ENCODE measurements at places on chromosomes 7 and 10.

- DNase-seq: no peak
Measured at GRCh38 chr7:1137517-1138167, 22.4 kb downstream of the ZFAND2A start.

DNA sequence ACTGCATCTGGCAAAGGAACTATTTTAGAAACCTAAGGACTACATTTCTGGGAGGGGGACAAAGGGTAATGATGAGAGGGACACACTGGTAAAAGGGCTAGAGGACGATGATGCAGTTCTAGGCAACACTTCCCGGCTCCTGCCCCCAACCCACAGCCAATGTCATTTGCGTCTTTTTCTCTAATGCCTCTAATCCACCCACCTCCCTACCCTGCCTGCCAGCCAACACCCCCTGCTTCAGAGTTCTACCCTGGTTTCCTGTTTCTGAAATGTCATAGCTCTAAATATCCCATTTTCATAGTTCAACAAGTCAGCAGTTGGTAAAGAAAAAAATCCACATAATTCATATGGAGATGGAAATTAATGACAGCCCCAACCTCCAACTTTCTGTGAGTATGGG, 79.0 kb downstream of the KIAA1549 start:
- no peak for DNase-seq

DNA sequence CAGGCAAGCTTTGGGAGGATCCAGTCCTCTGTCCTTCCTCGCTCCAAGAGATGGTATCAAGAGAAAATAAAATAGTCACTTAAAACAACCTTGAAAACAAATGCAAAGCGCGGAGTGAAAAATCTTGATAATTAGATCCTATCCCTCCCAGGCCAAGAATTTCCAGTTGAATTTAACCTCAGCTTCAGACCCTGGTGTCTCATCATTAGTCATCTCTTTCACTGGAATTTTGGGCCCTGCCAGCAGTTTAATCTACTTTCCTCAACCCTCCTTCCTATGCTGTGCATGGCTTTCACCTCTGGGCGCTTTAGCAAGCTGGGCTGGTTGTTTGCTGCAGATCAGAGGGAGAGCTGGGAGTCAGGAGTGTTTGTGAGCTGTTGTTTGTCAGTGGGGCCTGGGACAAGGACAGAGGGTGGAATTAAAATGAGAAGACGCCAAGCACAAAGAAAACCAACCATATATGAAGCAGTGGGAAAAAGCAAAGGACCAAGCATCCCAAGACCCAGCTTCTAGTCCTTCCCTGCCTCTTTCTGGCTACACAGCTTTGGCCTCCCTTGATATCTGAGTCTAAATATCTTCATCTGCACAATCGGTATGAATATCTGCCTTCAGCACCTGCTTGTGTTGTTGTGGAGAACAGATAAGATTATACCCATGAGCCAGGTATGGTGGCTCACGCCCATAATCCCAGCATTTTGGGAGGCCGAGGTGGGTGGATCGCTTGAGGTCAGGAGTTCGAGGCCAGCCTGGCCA, 13.5 kb downstream of the MYOF start:
- no peak for DNase-seq

GRCh38 chr7:80517282-80517747, 5.5 kb upstream of the GNAT3 start:
- DNase-seq: no peak

DNA sequence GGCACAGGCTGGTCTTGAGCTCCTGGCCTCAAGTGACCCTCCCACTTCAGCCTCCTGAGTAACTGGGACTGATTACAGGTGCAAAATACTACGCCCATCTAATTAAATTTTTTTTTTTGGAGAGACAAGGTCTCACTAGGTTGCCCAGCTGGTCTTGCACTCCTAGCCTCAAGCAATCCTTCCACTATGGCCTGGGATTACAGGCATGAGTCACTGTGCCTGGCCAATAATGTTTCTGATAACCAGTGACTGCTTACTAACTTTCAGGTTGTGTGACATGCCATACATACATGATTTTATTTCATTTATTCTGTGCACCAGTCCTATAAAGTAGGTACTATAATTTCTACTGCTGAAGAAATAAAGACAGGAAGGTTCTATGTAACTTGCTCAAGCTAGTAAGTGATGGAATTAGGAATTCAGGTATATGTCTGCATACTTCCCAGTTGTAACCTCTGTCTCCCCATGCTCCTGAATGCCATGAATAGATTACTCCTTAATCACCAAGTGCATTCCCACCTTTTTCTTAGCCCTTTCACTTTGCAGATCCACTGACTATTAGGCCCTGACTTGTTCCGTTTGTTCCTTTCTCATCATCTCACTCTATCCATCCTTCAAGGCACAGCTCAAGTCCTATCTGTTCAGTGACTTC, 28.1 kb downstream of the MCU start:
- no peak for DNase-seq

DNA sequence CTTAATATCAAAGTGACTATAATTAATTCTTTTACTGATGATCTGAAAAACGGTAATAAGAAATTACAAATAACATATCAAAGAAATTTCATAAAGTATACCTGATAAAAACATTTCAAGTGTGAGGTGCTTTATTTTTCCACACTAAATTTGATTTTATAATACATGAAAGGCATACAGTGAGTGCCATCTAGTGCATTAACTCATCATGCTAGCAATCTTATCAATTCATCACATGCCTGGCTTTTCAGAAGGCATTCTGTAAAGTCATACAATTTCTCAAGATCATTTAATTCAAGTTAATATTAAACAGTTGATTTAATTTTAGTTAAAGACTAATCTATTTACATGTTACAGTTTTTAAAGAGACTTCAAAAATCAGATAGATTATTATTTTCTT, 1020.9 kb downstream of the GATA3 start:
- DNase-seq: no peak

Data from NCI-H69 (cell line).